ENCODE measurements at places on chromosomes 2 and 18. TPM values are rescaled to one million over a fixed set of nuclear protein-coding genes. Genes with fewer than 3 reads are reported as not detected.

DNA sequence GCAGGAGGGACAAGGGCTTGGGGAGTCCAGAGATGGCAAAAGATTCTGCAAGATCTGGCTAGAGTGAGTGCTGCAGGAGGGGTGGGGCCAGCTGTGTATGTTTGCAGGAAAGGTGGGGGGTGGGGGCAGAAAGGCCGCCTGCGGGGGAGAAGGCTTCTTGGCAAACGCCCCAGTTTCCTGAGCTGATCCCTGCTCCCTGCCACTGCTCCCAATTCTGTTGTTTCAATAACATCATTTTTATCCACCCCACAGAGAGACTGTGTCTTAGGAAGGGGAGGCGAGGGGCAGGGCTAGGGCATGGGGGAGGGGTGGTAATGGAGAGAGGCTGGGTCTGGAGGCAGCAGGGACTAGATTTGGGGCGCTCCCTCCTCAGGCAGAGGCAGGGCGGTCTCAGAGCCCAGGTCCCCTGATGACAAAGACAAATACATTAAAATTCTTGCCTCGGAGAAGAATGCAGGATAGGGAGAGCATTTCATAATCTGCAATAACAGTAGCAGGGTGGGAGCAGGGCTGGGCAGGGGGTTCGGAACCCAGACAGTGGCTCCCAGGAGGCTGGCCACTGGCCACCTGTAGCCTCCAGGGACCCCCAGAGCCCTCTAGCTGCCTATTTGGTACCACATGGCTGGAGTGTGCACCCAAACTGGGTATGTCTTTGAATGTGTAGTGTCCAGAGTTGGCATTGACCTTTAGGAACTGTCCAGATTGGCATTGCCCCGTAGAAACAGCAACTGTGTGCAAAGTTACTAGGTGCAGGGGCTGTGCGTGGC, 2.1 kb upstream of the WNT6 start:
- no peak for DNase-seq

DNA sequence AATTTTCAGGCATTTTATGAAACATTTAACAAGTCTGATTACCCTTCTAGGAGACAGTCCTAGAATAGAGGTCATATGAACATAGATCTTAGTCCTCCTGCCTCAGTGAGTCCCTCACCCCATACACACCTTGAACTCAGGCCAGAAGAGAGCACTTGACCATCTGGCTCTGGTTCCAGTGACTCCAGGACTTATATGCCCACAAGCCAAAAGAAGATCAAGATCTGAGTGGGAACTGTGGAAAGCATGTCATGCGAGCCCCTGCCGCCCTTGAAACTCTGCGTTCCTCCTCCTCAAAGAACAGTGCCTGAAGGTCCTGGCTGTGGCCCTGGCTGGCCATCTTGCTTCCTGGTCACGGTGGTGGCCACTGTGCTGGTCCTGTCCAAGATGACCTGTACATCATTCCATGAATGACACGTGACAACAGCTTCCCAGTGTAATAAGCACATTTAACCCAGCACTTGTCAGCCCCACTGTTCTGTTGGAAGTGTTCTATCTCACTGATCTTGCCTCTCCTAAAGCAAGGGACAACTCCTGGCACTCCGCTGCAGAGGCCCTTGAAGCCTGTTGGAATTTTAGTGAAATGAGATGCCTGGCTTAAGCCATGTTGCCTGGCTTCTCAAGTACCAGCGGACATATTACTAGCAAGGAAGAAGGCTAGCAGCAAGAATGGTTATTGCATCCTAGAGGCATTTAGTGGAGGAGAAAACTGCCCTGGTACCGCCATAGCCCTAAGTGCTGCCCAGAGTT, 17.6 kb downstream of the TTC32 start:
- DNase-seq: no peak

DNA sequence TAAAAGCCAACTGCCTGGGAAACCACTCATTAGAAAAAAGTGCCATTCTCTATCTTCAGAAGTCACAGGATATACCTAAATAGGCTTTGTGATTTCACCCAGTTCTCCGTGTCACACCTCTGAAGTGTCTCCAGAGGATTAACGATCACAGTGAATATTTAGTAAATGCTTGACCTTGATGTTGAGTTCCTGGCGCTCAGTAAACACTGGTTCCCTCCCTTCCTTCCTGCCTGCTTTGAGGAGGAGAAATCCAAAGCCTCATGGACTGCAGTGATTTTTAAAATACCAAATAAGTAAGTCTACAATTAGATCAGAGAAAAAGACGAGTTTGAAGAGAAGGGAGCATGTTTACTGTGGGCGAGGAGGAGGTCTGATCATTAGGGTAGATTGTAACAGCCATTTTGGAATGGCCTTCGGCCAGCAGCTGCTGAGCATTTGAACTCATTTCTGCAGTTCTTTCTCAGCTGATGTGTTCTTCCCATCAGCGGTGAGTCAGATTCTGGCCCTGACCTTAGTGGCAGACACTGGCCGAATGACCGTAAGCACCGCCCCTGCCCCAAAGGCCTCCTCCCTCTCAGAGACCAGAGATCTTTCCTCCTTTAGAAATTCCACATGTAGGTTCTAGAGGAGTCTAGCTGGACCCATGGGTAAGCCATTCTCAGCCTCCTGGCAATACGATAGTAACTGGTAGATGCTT, 62.1 kb upstream of the SLC16A14 start:
- peak; percentile 96 for DNase-seq

- no peak for DNase-seq
Measured at GRCh38 chr2:77228391-77228790, 293.8 kb downstream of the LRRTM4 start.

DNA sequence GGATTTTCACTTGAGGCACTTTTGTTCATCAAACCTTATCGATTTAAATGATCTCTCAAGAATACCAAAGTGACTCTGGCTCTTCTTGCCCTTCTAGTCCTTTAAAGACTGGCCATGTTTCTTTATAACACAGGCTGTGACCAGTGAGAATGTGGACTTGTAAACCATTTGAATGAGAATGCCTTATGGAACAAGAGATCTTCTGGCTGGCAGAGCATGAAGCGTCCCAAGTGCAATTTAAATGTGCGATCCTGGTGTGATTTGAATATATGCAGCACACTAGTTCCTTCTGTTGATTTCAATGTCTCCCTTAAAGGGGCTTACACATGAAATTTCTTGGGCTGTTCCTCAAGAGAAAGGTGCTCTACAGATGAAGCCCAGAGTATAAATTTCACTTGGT, 262.4 kb upstream of the CCDC68 start:
- DNase-seq: no peak

GRCh38 chr2:137802038-137802437, 162.2 kb upstream of the HNMT start:
- DNase-seq: no peak

GRCh38 chr18:78731016-78731397, 248.6 kb upstream of the SALL3 start:
- no peak for DNase-seq

GRCh38 chr2:28085201-28085600, 194.7 kb downstream of the BABAM2 start:
- no peak for DNase-seq

DNA sequence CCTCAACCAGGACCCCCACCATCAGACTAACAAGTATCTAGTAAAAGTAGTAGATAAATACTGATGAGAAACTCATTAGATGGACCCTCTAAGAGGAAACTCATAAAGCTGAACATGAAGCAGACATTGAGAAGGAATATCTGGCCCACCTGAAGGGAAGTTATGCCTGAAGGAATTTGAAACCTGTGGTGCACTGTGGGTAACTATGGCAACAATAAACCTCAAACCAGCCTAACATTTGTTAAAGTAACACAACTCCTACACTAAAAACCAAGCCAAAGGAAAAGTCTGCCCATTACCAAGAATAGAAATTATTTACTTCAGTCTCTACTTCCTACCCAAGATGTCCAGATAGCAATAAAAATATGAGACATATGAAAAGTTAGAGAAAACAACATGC, 43.4 kb downstream of the KIAA1328 start:
- no peak for DNase-seq

DNA sequence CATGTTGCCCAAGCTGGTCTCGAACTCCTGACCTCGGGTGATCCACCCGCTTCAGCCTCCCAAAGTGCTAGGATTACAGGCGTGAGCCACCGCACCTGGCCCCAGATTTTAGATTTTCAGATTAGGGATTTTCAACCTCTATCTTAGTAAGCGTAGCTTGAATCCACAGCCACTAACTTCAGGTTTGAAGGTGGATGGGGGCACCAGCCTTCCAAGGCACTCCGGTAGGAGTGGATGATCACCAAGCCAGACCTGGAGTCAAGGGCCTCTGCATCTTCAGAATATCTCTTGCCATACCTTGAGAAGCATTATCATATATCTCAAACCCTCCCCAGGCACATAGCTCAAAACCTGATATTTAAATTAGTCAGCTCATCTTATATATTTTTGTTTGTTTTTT, 17.9 kb downstream of the GALM start:
- no peak for DNase-seq

DNA sequence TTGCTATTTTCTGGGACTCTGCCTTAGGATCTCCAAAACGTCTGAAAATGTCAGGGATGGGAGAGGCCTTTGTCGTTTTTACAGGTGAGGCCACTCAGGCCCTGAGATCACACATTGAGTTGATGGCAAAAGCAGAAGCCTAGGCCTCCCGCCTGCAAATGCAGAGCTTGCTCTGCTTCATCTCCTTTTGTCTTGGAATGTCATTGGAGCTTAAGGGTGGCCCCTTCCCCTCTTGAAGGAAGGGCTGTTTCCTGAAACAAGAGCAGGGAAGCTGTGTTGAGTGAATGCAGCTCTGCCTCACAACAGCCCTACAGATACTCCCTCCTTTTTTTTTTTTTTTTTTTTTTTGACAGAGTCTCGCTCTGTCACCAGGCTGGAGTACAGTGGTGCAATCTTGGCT, 123.5 kb downstream of the GLI2 start:
- no peak for DNase-seq

- DNase-seq: no peak
Measured at GRCh38 chr2:112829101-112829960, 7.2 kb downstream of the IL1B start.

DNA sequence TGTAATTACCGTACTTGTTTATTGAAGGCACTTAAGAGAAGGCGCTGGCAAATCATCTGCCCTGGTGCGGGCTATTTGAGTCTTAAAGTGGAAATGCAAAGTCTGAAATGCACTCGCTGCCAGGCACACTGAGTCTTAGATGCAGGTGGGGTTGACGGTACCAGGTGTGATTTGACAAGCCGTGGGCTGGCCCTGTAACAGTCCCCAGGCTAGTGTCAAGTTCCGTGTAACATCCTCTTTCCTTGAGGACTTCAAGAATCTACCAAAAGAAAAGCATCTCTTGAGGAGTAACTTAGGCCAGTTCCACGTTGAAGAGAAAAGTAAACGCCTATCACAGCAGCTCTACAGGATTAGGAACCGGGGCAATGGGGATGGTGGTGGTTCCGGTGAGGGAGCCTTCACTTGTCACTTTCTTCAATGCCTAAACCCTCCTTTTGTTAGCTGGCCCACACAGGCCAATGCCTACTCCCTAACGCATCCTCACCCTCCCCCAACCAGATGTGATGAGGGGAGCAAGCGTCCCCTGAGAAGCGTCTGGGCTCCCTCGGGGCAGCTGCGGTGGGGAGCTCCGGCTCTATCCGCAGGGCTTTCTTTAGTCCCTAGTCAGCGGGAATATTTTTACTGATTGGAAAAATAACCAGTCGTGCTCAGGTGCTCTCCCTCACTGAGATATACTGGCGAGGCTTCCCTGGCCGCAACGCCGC, 1.5 kb upstream of the UGP2 start:
- no peak for DNase-seq

DNA sequence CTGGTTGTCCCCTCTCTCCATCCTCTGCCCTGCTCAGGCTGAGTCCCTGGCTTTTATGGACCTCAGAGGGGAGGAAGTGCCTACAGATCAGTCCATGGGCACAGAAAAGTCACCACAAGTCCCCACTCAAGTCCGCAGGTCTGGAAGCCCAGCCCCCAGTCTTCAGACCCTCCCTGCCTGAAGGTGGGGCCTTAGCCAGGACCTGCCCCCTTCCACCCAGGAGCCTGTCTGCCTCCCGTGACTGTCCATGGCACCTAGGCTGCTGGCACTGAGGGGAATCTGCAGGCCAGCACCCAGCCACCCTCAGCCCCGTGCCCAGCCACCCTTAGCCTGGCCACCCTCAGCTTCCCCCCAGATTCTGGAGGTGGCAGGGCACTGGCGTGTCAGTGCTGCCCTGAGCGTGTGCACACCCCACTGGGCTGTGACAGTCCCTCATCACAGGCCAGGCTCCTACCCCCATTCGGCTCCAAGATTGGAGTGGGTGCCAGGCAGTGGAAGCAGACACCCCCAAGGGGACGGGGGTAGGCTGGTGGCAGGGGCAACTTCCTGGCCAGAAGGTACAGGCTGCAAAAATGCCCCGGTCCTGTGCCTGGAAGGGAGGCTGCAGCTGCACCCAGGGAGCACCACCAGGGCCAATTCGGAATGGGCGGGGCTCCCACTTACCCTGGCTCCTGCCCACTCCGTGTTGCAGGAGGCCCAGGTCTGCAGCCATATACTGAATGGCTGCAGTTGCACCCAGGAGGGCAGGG, 154.7 kb upstream of the RMP24 start:
- DNase-seq: no peak

DNA sequence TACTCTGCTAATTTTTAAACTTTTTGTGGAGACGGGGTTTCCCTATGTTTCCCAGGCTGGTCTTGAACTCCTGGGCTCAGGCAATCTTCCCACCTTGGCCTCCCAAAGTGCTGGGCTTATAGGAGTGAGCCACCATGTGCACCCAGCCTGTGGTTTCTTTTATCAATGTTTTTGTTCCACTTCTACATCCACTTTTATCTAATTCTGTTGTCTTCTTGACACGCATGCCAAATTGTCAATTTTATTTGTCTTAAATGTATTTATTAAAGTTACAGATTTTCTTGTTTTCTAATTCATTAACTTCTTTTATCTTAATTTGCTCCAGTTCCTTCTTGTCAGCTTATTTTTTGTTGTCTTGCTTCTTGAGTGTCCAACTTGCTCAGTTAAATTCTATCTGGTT, 43.8 kb upstream of the ASPRV1 start:
- DNase-seq: no peak

DNA sequence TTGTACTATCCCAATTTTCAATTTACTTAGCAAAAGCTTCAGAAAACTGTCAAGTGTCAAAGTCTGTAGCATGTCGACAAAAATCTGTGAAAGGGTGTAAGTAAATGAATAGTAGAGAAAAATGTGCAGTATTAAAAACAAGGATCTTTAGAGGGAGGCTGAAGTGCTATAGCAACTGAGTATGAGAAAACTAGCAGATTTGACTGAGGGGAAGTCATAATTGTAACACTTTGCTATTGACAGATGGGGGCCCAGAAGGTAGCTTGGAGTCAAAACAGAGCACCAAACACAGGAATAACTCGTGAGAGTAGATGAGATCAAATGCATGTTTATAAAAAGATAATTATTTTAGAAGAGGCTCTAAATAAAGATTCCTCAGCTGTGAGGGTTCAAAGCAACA, 657.7 kb downstream of the TMEM182 start:
- DNase-seq: no peak

PLGLB1 gene
- 0.92 TPM for total RNA-seq

GATA6 gene
- 1.8 TPM for total RNA-seq

PDE6D gene
- total RNA-seq: 32.6 TPM

SLC1A4 gene
- total RNA-seq: 45.0 TPM

LGALSL gene
- total RNA-seq: 13.3 TPM

ZNF397 gene
- total RNA-seq: 13.8 TPM

DSC3 gene
- total RNA-seq: 2.1 TPM

RAB3GAP1 gene
- 52.4 TPM for total RNA-seq

MAPK4 gene
- 2.5 TPM for total RNA-seq

EVX2 gene
- not detected for total RNA-seq

CFAP65 gene
- total RNA-seq: not detected

GAL3ST2 gene
- total RNA-seq: not detected

PDE11A gene
- 0.07 TPM for total RNA-seq

Data from NCI-H460 (cell line).